Activated CD4-positive, alpha-beta T cell treated with anti-CD3 and anti-CD28 coated beads, Interleukin-2, Interleukin-4, amounts not matched to agents 100 ng/mL and 50 ng/mL, durations not matched to agents 16 hours and 8 hours (primary cell): ENCODE measurements at places on chromosomes 5 and 9.

DNA sequence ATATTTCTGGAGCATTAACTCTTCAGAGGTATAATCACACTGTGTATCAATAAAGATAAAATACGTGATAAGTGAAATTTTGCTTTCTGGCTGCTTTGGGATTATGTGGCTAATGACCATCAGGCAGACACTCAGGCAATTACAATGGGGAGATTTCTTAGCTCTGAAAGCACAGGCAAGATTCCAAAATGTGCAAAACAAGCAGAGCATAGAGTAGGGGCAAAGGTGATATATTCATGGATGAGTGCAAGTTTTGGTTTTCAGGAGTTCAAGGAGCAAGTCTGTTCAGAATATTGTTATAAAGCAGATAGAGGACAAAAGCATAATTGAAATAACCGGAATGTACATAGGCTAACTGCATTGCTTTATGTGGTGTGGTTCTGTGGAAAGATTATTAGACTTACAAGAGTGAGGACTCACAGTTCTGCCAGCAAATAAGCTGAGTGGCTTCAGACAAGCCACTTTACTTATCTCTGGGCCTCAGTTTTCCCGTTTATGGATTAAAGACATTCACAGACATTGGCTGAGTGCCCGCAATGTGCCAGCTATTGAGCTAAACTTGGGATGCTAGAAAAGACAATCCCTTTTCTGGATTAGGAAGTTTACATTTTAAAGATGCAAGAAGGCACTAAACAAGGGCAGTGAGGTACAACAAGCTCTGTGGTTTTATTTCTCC, 945.6 kb upstream of the ARRDC3 start:
- no peak for DNase-seq

GRCh38 chr5:177140312-177140711, 6.7 kb downstream of the NSD1 start:
- DNase-seq, result no peak

DNA sequence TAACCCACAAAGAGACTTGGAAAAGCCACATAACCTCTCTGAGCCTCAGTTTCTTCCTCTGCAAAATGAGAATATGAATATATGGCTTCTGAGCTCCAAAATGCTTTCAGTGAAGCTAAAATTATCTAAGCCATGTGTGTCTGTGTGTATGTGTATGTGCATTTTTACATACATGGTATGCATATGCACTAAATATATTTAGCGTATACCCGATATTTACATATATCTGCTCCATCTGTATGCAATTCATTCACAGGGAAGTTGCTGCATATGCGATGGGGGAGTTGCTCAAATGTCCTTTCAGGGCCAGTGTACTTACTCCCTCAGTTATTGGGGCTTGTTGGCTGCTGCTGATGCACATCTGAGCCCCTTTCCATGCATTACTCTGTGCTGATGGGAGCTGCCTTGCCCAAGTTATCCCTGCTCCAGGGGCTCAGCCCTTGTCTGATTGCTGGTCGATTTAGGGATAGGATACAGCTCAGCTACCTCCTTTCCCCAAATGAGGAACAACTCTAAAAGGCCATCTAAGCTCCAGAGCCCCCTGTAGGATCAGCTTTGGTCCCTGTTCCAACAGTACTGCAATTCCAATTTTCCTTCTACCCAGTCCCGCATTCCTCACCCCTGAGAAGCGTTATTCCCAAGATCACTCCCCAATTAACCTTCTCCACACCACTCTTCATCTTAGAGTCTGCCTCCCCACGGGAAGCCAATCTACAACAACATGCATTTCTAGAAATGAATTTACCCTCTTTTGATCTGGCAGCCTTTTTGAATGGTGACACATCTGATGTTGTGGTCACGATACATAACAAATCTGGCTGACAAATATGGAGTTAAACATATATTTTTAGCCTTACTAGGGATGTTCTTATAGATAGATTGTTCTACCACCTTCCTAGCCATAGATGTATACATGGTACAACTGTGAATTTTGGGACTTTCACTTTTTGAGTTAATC, 15.9 kb downstream of the RHOBTB3 start:
- DNase-seq, result peak; percentile 64

- DNase-seq, result no peak
Measured at GRCh38 chr9:93634311-93635185, 58.2 kb downstream of the PHF2 start.

DNA sequence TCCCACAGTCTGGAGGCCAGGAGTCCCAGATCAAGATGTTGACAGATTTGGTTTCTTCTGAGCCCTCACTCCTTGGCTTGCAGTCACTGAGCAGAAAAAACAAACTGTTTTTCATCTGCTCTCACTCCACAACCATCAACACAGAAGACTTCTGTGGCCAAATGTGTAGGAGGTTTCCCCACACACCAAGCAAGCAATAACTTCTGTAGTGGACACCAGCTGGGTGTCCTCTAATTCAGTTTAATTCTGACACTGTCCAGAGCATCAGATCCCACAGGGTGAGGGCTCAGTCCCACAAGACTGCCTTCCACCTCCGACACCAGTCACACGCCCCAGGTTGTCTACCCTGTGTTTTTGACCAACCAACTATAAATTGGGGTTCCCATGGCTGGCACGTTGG, 209.9 kb downstream of the AOPEP start:
- DNase-seq, result no peak

- DNase-seq, result peak; percentile 29
Measured at GRCh38 chr5:171606414-171607024, 179.1 kb upstream of the SMIM23 start.

DNA sequence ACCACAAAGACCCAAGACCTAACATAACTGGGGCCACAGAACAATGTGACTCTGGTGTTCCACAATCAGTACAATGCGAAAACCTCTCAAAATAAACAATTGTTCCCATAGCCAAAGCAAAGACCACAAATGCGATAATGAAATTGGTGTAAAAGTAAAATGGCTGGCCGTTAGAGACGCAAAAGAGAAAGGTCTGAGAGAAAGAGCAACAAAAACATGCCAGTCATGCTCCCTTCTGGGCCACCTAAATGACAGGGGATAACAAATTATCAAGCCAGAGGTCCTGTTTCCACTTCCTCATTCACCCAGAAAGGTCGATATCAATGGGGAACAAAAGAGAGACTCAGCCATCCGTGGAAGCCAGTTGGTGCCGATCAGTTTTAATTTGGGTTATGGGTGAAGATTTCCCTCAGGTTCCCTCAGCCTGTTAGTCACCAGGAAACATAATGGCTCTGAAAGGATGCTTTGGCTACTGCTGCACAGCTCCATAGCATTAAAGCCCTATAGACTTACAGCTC, 9.2 kb upstream of the CFAP95 start:
- DNase-seq, result no peak

DNA sequence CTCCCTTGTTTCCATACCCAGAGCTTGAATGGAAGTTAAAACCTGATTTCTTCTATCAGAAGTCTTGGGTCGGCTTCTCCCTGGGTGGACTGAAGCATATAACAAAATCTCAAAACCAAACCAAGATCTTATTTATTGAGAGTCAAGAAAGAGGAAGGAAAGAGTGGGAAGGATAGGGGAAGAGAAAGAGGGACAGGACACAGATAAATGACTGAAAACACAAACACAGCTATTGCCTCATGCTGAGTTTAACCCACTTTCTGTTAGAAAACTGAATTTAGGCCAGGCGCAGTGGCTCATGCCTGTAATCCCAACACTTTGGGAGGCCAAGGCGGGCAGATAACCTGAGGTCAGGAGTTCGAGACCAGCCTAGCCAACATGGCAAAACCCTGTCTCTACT, 92.9 kb downstream of the PALM2AKAP2 start:
- no peak for DNase-seq

DNA sequence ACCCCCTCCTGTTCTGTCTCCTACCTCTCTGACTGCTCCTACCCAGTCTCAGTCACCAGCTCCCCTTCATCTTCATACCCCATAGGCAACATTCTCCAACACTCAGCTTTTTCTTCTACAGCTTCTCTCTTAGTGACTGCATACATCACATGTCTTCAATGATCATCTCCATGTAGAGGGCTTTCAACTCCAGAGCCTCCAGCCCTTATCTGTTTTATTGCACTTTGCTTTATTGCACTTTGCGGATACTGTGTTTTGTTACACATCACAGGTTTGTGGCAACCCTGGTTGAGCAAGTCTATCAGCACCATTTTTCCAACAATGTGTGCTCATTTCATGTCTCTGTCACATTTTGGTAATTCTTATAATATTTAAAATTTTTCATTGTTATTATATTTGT, 230.7 kb downstream of the DEPDC1B start:
- no peak for DNase-seq

GRCh38 chr9:36064448-36065037, 27.8 kb downstream of the RECK start:
- no peak for DNase-seq

- peak; percentile 19 for DNase-seq
Measured at GRCh38 chr9:26723486-26723885, 169.1 kb downstream of the CAAP1 start.

GRCh38 chr5:112738191-112738560, 491 bp downstream of the APC start:
- peak; percentile 6 for DNase-seq

GRCh38 chr9:123562844-123563346, 206.9 kb downstream of the CRB2 start:
- peak; percentile 61 for DNase-seq

GRCh38 chr9:113589890-113590289, 126.4 kb downstream of the RGS3 start:
- no peak for DNase-seq

GRCh38 chr5:111434800-111435199, 77.5 kb downstream of the STARD4 start:
- DNase-seq, result no peak

GRCh38 chr9:124723352-124723751, 47.8 kb downstream of the NR6A1 start:
- no peak for DNase-seq

DNA sequence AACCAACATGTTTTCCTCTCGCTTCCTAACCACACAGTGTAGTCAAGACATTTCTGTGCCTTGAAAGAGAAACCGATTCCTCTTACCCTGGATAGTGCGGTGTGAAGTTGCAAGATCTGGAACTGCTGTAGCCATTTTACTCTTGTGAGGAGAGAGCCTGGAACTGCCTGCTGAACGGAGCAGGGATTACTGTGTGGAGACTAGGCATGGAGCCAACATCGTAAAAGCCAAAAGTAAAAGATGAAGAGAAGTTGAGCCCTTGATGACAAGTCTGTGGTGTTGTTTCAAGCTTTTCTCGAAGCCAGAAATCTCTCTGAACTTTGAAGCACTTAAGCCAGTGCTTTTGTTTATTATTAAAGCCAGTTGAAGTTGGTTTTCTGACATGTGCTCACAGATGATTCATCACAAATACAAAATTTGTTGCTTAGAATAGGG, 110.1 kb upstream of the GRIN3A start:
- no peak for DNase-seq

- DNase-seq, result peak; percentile 77
Measured at GRCh38 chr9:131395157-131396098, 1.5 kb downstream of the PRRC2B start.

DNA sequence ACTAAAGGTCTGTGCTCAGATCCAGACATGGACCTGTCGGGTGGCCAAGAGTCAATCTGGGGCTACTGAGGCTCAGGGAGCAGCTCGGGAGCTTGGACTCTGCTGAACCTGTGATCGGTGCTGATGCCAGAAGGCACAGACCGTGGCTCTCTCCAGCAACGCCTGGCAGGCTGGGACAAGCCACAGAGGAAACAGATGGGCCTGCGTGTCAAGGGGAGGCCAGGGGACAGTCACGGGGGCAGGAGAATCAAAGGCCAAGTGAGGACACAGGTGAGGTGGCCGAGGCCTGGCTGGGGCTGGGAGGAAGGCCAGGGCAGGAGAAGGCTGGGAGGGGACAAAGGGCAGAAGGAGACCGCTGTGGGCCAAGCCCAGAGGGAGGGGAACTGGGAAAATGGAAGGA, 43.4 kb downstream of the EPB41L4B start:
- no peak for DNase-seq

- DNase-seq, result no peak
Measured at GRCh38 chr5:173767574-173768266, 120.4 kb upstream of the CPEB4 start.

DNA sequence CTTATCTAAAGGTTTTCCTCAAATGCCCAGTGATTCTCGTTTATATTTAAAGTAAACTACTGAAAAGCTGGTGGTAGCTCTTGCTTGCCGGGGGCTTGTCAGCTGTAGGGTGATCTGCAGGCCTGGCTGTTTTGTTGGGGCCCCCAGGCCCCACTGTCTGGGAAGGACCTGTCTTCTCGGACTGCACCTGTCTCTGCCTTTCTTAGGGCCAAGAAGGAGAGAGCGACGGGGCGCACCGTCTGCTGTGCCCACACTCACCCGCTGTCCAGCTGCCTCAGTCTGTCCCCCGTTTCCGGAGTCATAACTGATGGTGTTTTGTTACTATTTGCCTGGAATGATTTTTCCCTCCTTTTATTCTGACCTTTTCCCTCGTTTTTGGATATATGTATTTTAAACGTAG, 94.1 kb upstream of the CACNA1B start:
- no peak for DNase-seq

- no peak for DNase-seq
Measured at GRCh38 chr5:163880302-163880701, 374.9 kb downstream of the MAT2B start.

GRCh38 chr9:127628758-127629467, 16.8 kb downstream of the STXBP1 start:
- no peak for DNase-seq
